GM12864 (cell line): ENCODE measurements at places on chromosomes 7 and 10.

GRCh38 chr7:117270371-117270770 lies 52.5 kb downstream of the WNT2 start:
- no peak for DNase-seq

DNA sequence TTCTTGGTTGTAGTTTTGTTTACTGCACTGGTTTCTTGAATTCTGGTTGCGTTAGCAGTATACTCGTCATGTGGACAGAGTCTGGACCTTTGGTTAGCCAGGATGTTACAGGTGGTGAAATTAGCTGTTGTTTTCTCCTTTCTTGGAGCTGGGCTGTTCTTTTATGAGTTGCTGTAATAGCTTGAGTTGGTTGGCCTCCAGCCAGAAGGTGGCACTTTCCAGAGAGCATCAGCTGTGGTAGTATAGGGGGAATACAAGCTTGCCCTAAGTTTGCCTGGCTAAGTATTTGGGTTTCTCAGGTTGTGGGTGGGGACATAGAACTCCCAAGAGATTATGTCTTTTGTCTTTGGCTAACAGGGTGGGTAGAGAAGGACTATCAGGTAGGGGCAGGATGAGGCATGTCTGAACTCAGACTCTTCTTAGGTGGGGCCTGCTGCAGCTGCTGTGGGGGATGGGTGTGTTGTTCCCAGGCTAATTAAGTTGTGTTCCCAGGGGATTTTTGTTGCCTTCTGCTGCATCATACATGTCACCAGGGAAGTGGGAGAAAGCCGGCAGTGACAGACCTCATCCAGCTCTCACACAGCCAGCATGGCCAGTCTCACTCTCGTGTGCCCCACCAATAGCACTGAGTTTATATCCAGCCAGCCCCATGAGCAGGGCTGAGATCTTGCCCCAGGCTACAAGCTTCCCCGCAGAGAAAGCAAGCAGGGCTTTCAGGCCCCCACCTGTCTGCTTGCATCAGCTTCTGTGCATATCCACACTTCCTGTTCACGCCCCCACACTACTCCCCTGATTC lies 246.7 kb upstream of the TPK1 start:
- no peak for DNase-seq

DNA sequence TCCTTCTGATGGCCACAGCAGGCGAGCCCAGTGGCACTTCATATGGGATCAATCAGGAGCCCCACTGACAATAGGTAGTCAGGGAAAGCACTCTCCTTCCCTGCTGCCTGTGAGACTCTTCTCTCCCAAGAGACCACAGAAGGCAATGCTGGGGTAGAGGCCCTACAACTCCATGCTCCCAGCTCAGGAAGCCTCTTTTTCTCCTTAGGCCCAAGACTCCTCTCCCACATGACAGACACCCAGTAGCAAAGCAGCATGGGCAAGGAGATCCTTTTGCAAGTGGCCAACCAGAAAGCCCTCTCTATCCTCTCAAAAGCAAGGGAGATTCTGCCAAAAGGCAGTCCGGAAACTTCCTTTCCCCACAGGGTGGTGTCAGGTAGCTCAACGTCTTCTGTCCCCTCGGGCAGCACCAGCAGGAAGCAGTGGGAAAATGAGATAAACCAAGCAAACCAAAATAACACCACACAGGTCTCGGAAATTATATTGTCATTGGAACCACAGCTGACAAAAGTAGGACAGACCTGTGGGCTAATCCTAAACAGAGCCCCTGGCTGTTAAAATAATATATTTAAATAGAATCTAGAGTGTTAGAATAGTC lies 172.7 kb upstream of the GDF10 start:
- no peak for DNase-seq

DNA sequence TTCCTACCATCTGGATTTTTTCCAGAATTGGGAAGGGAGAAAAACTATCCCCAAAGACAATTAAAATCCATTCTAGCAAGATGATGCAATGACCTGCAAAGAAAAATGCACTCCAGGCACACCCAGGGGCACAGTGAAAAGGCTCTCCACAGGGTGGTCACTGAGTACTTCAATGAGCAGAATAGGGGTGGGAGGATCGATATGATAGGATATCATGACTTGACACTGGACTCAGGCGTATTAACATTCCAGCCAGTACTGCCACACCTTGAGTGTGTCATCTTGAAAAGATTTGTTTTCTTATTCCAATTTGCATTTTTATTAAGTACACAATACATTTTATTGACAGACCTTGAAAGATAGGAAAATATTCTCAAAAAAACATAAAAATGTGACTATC lies 132.2 kb downstream of the ZNF37A start:
- DNase-seq = no peak

- no peak for DNase-seq
Measured at GRCh38 chr7:84482476-84482875, 287.9 kb upstream of the SEMA3A start.

DNA sequence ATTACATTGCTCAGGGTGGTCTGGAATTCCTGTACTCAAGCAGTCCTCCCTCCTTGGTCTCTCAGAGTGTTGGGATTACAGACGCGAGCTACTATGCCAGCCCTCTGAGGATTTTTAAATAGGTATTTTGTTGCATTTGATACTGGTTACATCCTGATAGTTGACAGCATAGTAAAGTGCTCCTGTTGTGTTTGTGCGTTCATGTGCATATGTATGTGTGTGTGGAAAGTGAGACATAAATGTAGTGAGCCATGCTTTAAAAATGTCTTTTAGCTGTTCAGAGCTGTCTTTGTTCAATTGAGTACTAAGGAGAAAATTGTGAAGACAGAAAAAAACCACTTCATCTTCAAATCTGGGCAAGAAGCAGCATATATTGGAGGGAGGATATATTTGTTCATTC lies 27.8 kb downstream of the ZNRF2 start:
- DNase-seq = no peak

DNA sequence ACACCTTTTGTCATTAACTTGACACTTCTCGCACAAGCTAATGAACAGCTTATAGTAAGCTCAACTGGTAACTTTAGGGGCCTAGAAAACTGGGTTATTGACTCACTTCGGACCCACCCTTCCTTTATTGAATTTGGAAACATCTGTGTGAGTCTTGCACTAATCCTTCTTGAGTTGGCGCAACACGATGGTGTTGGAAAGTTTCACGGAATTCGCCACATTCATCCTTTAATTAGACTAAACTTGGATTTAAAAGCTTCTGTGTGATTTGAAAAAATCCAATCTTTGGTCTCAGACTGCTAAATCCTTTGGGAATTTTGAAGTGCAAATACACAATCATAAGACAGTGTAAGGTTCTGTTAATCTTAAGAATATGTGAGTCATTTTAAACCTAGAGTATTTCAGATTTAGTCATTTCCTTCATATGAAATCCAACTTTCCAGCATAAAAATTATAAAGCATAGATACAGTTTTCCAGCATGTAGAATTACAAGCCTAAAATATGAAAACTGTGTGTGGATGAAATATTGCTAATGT lies 15.1 kb downstream of the FZD8 start:
- DNase-seq = no peak

DNA sequence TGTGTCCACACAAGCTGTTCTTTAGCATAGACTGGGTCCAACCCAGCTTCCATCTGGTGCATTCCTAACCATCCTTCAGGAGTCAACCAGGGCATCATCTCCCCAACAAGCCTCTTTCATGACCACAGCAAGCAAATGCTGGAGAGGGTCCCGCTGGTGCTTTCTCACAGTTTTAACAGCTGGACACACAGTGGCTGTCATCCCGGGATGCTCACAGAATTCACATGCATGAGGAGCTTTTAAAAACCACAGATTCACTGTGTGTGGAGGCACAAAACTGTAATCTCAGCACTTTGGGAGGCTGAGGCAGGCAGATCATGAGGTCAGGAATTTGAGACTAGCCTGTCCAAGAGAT lies 6.4 kb upstream of the CYP3A7 start:
- no peak for DNase-seq

DNA sequence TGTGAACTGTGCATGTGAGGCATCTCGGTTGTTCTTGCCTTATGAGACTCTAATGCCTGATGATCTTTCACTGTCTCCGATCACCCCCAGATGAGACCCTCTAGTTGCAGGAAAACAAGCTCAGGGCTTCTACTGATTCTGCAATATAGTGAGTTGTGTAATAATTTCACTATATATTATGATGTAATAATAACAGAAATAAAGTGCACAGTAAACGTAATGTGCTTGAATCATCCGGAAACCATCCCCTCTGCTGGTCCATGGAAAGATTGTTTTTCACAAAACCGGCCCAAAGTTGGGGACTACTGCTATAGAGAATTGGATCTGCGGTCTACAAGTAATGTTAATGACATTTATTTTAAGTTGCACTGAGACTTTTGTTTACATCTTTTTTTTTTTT lies 126.7 kb downstream of the TPST1 start:
- DNase-seq = no peak

DNA sequence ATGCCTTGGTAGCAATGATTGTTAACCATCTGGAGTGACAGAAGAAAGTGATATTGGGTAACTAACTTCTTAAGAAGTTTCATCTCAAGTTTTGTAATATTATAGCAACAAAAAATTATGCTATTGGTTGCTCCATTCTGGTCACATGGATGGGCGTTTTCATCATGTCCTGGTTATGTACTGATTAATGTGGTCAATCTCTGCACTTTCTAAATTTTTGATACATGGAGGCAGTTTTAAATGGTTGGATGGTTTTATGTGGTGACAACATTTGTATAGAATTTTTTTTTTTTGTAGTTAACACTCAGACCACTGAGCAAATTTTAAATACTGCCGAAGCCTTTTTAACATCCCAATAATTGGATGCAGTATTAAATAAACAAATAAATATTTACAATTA lies 55.2 kb upstream of the CCAR1 start:
- DNase-seq = no peak
